ENCODE measurements at places on chromosomes 3 and 15.

DNA sequence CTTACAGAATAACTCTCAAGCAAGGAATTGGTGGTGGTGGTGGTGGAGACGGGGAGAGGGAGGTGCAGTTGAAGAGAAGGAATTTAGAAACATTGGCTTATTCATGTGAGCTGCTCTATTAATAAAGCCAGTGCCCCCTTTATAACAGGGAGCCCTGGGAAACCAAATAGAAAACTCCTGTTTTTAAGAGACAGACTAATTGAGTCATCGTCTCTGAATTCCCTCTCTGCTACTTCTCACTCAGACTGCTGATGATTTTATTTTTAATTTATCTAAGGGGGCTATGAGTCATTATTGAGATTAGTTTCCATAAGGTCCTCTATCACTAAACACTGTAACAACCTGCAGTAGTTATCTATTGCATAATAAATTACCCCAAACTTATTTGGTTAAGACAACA is 145.9 kb upstream of the GALNT15 start:
- no peak for DNase-seq

- DNase-seq: no peak
Measured at GRCh38 chr3:4979428-4980228, at the start of gene BHLHE40. Gene BHLHE40 (plus strand): TSS chr3:4979437. CDS start chr3:4979719, 282 bp downstream.

DNA sequence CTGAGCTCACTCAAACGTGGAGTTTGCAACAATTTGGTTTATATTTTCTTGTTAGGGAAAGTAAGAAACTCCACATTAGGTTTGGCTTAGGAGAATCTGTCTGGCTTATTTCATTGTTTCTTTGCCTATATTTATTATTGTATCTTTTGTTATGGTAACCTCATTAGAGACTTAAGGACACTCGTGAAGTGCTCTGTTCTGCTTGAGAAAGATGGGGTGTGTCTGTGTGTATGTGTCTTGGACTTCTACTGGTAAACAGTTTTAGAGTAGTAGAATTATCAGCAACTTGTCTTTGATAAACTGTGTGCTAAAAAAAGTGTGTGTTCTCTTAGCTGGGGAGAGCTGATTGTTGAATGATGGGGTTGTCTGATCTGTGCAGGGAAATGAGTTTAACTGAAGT is 306.5 kb downstream of the RBMS3 start:
- DNase-seq: no peak

- DNase-seq: no peak
Measured at GRCh38 chr3:14583548-14584091, 43.5 kb upstream of the GRIP2 start.

- DNase-seq: no peak
Measured at GRCh38 chr3:73060302-73060723, 1.1 kb upstream of the EBLN2 start.

DNA sequence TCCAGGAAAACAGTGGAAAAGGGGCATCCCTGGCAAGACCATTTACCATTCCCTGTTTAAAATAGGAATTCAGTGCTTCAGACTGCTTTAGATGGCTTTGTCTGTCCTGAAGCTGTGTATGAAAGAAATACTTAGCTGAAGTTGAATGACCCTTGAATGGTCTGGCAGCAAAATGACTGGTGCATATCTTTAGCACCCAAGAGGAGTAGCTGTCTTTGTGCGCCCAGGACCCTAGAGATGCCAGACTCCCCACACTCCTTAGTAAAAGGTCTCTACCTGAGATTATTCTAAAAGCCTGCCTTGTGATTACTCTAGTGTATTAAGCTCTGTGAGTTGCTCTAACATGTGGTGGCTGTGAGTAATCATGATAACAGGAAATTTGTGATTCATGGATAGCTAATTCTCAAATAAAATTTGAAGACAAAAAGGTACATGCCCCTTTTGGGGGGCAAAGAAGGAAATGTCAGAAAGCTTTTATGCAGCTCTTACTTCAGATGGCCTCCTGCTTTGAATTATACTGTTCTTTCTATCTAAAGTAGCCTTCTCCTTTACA is 3.2 kb downstream of the MAPKBP1 start:
- no peak for DNase-seq

DNA sequence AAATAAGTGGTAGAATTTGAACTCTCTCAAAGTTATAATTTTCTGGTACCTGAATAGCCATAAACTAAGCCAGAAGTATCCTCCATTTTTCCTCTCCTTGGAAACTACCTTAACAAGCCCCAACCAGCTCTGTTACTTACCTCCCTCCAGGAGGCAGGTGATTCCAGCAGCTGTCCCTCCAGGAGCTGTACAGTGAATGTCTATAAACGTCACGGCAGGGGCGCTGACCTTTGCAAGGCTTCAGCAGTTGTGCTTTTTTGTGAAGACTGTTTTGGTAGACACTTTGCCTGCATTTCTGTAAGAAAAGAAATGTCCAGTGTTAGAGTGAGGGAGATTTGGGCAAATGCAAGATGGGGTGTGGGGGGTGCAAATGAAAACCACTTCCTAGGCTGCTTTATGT is 67.2 kb downstream of the LEO1 start:
- DNase-seq: no peak

DNA sequence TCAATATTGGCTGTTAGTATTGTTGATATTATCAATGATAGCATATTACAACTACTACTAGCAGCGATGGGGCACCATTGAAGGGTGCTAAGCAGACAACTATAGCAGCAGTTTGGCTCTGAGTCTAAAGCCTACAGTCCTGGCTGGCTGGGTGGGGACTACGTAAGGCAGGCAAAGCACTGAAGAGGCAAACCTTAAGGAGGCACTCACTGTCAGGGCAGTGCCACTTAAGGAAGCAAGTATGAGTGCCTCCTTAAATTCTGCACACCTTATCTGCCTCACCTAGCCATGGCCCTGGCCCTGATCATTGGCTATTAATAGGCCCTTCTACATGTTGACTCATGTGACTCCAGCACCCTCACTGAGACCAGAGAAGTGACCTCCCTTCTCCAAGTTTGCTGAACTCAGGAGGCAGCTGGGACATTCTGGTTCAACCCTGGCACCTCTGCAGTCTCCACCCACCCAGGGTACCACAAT is 20.6 kb downstream of the CDCP1 start:
- no peak for DNase-seq

DNA sequence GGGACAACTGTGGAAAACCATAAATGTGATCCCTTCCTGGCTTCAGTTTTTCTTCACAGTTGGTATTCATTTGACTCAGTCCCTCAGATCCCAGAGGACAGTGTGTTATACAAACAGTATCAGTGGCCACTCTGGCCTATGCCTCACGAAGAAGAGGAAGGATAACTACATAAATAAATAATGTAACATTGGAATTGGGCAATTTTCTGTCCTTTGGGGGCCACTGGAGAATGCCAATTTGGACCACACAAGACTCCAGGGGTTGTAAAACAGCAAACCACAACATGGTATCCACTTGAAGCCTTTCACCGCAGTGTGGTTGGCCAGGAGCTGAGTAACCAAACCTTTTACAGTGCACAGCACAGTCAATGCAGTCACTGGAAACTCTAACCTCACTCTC is 1077.0 kb downstream of the ROBO2 start:
- no peak for DNase-seq

DNA sequence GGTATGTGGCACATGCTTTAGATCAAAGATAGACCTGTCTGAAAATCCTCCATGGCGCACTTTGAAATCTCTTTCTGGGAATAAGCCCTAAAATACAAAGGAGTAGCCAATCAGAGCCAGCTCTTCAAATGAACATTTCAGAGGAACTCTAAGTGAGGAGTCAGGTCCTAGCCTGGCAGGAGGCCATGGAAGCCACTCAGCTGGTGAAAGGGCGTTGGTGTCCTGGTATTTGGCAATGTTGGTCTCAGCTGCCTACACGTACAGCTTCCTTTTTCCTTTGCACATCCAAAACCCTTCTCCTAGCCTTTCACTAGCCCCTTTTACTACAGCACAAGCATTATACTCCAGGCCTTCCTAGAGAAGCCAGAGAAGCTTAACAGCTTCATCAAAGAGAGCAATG is 5.5 kb downstream of the WDR73 start:
- no peak for DNase-seq

GRCh38 chr15:57923306-57923705 is 142.2 kb downstream of the ALDH1A2 start:
- no peak for DNase-seq

GRCh38 chr3:98968824-98969223 is 67.3 kb upstream of the DCBLD2 start:
- no peak for DNase-seq

- DNase-seq: no peak
Measured at GRCh38 chr3:50625231-50626182, 8.6 kb downstream of the MAPKAPK3 start.

DNA sequence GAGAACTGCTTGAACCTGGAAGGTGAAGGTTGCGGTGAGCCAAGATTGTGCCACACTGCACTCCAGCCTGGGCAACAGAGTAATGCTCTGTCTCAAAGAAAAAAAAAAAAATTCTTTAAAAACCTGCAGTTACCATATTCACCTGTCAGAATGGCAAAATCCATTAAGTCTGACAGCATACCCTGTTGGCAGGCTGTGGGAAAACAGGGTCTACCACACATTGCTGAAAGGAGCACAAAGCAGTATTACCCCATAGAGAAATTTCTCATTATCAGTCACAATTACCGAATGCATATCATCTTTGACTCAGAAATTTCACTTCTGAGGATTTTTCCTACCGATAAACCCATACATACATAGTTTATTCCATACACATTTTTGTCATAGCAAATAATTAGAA is 264.1 kb upstream of the SLCO3A1 start:
- DNase-seq: no peak

- DNase-seq: no peak
Measured at GRCh38 chr3:14244521-14245247, 66.1 kb downstream of the LSM3 start.

GRCh38 chr3:171790898-171791691 is 19.2 kb downstream of the PLD1 start:
- DNase-seq: no peak

DNA sequence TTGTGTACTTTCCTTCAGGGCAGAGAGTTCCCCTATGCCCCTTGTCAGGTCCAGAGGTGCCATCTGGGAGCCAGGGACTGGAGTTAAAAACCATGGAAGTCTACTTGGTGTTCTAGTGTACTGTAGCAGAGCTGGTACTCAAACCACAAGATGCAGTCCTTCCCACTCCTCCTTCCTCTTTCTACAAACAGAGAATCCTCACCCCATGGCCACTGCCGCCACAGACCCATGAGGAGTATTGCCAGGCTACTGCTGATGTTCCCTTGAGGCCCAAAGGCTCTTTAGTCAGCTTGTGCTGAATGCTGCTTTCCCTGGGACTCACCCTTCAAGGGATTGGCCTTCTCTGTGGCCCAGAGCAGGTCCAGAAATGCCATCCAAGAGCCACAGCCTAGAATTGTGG is 229.2 kb upstream of the ZPLD1 start:
- DNase-seq: no peak

DNA sequence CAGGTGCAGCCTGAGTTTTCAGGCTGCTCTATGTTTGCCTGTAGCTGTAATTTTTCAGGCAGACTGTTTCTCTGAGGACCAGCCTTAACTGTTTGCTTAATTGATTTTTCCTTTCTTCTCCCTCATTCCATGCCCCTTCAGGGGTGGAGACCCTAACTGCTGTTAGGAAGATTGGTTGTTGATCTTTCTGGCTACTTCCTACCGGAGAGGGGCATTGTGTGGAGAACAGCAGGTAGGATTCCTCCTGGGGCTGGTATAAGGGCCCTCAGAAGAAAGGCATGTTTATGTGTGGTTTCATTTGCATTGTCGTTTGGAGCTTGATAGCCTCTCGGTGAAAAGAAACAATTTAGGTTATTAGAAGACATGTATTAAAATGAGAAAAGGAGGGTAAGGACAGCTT is 56.9 kb upstream of the GOLGA6L2 start:
- no peak for DNase-seq

GRCh38 chr3:62367763-62368195 is 5.6 kb downstream of the FEZF2 start:
- DNase-seq: no peak

All from stimulated activated CD4-positive, alpha-beta T cell treated with anti-CD3 and anti-CD28 coated beads, Interleukin-1b, Interleukin-23, amount 100 ng/mL, for 1 hour (primary cell).